ENCODE measurements at places on chromosomes 3 and 15.

GRCh38 chr3:141273700-141274410 lies 42.2 kb downstream of the PXYLP1 start:
- no peak for DNase-seq

GRCh38 chr3:60986552-60986951 lies 264.7 kb downstream of the FHIT start:
- DNase-seq: no peak

DNA sequence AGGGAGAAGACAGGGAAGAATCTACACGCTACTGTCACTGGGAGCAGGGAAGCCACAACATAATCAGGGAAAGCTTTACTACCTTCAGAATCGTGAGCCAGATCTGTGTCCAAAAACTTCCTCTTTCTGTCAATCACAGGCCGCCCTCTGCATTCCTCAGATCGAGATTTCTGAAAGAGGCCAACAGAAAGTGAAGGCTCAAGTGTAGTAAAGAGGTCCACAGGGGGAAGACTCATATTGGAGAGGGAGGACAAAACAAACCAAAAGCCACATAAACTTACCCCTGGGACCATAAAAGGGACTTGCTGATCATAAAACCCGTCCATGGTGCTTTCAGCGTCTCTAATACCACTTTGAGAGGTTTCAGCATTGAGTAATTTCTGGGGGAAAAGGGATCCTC lies 3.3 kb downstream of the ETV5 start:
- DNase-seq: no peak

GRCh38 chr3:120560304-120561250 lies 35.6 kb upstream of the NDUFB4 start:
- DNase-seq: no peak

DNA sequence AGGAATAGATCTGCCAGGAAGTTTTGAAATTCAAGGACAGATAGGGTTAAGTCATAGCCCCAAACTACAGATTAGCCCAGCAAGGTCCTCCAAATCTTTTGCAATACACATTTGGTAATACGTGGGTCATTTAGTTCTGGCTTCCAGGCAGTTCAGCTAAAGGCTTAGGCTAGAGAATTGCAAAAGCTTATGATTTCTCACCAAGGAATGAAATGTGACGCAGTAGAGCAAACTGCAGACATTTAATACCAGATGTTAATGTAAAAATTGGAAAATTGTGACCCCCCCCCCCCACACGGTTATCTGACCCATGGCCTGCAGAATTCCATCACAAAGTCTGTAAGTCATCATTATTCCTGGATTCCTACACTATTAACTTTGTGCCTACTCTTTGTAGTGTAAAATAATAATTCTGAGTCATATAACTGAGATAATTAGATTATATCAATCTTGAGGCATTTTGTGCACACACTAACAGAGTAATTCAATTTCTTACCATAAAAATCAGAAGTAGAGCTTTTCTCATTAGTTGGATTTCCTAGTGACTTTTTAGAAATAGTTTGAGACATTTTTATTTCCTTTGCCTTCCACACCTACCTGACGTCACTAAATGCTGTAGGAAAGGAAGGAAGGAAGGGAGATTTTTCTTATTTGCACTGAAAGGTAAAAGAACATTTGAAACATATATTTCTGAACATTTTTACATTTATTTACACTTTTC lies 235.2 kb downstream of the DTWD1 start:
- no peak for DNase-seq

DNA sequence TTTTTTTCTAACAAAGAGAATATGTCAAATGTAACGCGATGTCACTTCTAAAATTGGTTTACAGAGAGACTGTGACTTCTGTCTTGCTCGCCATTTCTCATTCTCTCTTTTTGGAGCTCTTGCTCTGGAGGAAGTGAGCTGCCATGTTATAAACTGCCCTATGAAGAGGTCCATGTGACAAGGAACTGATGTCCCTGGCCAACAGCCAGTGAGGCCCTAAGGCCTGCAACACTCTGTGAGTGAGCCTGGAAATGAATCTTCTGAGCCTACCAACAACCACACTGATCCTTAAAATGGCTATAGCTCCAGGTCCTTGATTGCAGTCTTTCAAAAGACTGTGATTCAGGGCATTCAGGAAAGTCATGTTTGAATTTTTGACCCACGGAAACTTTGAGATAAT lies 49.9 kb downstream of the NMD3 start:
- no peak for DNase-seq

DNA sequence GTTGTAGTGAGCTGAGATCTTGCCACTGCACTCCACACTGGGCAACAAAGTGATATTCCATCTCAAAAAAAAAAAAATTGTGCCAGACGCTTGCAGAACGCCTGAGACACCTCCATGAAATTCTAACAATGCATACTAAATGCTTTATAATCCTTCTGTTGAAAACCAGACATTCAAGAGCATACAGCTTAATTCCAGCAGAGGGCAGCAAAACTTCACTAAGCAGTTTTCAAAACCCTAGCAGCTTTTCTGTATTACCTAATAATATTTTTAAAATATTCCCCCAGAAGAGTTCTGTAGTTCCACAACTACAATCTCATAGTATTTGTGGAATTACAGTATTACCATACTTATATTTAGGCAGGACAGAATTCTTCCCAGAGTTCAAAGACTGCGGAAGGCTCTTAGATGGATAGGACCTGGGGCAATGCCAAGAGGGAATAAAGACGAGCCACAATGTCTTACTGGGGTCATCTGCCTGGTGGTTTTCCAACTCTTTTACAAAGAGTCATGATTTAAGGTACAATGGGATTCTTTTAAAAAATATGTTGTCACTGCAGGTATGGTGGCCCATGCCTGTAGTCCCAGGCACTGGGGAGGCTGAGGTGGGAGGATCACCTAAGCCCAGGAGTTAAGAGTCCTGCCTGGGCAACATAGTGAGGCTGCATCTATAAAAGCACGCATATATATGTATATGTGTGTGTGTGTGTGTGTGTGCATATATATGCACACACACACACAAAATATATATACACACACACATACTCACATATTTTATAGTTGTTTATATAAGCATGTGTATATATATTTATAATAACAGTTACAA lies 19.6 kb upstream of the TASOR start:
- DNase-seq: peak; percentile 4

DNA sequence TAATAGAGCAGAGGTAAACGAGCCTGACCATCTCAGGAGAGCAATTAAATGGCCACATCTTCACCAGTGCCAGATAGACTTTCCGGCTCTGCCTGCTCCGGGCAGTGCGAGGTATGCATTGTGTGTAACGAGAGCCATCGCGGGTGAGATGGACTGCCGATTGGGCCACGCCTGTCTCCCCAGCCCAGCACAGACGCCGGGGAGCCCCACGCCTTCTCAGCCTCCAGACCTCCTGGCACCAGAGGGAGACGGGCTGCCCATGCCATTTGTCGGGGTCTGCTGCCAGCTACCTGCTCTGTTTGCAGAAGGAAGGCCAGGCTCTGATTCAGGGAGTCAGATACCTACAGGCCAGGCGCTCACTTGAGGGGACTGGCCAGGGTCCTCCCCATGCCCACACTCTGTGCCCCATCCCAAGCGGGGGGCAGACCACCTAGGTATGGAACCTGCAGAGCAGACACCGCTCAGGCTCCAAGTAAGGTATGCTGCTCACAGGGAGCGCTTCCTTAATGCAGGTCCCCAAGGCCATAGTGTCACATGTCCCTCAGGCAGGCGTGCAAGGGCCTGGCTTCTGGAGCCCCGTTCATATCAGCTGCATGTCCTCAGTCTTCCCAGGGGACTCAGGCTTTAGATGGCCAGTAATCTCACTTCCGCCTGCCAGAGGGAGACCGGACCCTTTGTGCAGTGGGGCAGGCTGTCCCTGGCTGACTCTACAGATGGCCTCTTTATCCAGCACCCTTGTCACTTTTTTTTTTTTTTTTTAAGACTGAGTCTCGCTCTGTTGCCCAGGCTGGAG lies 62.2 kb downstream of the DNAJB8 start:
- DNase-seq: no peak

GRCh38 chr3:56048331-56048730 lies 419.9 kb downstream of the ERC2 start:
- no peak for DNase-seq

DNA sequence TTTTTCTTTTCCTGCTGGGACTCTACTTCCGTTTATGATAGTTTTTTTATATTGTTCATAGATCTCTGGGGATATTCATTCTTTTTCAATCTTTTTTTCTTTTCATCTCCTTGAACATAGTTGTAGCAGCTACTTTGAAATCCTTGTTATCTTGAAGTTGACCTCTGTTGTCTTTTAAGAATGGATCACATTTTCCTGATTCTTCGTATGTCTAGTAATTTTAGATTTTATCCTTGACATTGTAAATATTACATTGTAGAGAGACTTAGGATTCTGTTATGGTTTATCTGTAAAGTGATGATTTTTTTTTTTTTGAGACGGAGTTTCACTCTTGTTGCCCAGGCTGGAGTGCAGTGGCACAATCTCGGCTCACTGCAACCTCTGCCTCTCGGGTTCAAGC lies 20.5 kb downstream of the MKRN2 start:
- DNase-seq: no peak

DNA sequence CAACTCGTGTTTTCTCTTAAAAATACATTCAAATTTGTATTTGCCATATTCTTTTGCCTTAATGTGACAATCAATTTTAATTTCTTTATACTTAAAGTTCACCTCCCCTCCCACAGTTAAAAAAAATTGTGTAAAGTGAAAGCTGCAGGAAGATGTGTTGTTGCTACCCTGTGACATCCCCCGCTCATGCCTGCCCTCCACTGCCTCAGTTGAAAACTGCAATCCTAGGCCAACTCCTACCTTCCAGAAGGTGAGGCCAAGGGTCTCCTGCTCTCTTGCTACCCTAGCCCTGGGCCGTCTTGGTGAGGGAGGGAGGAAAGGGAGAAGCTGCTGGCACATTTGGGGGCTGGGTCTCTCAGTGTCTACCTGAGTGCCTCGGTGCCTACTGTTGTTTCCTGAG lies 57.0 kb upstream of the CMTM7 start:
- no peak for DNase-seq

DNA sequence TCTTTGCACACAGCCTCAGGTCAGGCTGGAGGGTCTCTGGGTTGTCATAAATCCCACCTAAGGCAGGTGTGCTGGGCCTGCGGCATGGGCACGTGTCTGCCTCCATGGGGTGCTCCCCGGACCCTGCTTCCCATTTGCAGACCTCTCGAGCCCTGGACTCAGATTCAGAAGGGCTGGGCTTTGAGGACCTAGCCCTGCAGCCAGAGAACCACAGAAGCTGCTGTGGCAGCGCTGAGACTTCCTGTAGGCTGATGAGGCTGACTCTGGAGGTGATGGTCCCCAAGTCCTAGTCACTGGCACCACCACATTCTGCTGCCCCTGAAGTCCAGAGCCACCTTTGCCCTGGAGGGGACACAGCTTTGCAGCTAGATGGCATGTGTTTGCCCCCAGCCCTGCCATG lies 156.4 kb downstream of the LRRC28 start:
- DNase-seq: no peak

- no peak for DNase-seq
These were observed 166.5 kb upstream of the ATP11B start for GRCh38 chr3:182626484-182627467.

- DNase-seq: no peak
These were observed 12.4 kb downstream of the TSPAN3 start for GRCh38 chr15:77058468-77058867.

DNA sequence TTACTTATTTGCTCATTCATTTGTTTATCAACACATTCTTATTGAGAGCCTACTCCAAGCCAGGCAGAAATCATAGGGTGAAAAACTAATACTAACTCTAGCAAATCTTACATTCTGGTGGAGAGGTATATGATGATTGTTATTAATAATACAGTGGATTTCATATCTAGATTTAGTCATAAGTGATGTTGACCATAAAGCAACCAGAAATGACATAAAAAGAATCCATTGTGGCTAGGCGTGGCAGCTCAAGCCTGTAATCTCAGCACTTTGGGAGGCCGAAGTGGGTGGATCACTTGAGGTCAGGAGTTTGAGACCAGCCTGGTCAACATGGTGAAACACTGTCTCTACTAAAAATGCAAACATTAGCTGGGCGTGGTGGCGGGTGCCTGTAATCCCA lies 26.2 kb upstream of the IL20RB start:
- DNase-seq: no peak

DNA sequence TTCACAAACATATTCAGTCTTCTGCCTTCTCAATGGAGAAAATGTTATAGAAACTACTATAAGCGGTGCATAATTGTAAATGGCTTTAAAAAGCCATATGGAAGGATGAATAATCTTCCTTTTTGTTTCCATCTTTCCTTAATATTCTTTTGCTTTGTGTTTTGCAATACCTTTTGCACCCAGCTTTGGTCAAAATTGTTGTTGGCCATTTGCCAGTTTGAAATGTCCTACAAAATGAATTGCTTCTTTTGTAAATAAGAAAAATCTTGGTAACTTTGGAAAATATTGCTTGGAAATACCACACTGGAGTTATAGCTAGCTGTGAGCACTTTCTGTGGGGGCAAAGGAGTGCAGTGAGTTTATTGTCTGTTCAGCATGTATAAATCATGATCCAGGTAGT lies 93.5 kb upstream of the NR2F2 start:
- DNase-seq: no peak

DNA sequence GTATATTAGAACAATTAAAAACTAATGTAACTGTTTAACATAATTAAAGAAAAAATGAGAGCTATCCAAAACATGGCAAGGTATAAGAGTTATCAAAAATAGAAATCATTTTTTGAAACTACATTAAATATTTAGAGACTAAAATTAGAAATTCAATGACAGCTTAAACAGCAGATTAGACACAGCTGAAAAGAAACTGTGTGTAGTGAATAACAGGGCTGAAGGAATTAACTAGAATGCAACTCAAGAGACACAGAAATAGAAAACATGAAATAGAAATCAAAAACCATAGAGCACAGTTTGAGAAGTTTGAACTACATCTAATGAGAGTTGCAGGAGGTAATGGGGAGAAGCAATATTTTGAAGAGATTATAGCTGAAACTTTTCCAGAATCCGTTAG lies 59.9 kb upstream of the FBN1 start:
- no peak for DNase-seq

DNA sequence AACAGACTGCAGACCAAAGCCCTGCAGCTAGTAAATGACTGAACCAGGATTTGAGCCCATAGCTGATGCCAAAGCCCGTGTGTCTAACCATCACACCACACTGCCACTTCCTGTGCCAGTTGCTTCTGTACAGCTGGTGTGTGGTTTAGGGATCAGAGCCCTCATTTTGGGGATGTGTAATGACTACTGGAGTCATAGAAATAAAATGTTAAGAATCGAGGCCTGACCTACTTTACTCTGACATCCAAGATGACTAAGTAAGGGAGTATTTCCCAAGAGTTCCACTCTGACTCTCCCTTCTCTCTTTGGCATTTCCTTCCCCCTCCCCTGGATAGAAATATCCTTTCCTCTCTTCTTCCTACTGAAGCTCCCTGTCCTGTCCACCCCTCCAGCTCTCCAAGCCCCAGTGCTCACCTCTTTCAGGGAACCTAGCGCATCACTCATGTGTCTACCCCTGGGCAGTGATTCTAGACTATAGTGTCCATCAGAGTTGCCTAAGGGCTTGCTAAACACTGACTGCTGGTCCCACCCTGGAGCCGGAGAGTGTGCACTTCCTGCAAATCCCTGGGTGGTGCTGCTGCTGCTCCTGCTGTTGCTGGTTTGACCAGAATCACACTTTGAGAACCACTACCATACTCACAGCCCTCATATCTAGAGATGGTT lies 53.8 kb downstream of the MGLL start:
- DNase-seq: no peak
